ENCODE measurements at places on chromosomes 2 and 18.

DNA sequence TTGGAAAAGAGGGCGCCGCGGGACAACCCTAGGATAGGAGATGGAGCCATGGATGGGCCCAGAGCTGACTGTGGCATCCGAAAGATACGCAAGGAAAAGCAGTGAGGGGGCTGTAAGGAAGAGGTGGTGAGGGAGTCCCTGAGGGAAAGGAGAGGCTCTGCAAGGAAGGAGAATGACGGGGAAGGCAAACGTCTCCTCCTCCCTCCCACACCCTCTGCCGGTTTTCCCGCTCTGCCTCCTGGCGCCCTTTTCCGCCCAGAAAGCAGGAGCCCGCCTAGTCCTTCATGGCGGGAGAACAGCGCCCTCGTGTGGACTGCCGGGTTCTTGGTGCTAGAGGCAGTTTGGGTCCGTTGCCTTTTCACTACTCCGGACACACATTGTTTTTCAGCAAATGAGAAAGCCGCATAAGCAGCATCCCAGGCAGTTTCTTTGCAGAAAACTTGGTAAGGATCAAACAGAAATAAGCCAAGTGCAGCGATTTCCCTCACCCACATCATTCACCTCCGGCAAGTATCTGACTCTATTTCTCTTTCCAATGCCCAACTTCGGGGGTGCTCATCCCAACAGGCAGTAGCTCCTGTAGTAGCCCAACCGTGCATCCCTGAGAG is 200.4 kb downstream of the INO80D start:
- DNase-seq: no peak

DNA sequence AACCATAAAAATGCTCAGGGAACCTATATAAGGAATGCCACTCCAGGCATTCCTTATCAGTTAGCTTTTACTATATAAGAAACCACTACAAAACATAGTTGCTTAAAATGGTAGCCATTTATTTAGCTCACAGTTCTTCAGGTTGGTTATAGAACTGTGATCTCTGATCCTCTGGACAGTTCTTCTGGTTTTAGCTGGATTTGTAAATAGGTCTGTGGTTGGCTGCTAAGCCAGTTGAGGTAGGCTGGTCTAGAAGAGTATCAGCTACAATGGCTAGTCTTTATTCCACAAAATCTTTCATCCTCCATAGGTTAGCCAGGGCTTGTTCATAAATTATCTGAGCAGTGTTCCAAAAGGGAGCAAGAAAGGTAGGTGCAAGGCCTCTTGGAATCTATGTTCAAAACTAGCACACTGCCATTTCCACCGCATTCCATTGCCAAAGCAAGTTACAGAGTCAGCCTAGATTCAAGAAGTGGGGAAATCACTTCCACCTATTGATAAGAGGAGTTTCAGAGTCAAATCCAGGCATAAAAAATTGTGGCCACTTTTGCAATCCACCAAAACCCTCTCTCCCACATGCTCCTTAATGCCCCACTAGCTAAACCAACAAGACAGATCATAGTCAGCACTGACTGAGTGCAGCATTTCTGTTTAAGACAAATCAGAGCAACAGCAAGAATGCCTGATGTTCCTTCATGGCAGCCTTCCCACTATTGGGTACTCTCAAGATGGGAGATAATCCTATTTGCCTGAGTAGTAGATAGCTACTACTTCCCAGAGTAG is 146.4 kb downstream of the IRS1 start:
- no peak for DNase-seq

- DNase-seq: no peak
These were observed 410.4 kb downstream of the RAD51AP2 start for GRCh38 chr2:17107871-17108270.

DNA sequence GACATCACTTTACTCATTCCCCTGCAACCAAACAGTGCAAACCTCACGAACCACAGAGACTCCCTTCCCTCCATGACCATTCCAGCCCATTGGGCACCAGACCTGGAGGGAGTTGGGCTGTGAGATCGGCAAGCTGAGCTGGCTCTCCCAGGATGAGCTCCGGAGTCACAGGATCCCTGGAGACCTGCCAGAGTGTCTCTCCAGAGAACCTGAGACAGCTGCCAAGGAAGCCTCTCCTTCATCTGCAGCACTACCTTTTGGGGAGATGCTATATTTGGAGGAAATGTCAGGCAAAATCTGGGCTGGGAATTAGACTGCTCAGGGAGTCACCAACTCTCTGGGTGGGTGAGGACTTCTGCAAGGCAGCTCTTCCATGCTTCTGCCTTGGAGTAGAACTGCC is 417.4 kb downstream of the TNS1 start:
- DNase-seq: no peak

GRCh38 chr2:121388371-121388770 is 103.4 kb upstream of the TFCP2L1 start:
- no peak for DNase-seq

GRCh38 chr2:128450211-128451024 is 131.8 kb upstream of the HS6ST1 start:
- no peak for DNase-seq

- DNase-seq: no peak
These were observed 102.2 kb upstream of the KCTD1 start for GRCh38 chr18:26650310-26651268.

DNA sequence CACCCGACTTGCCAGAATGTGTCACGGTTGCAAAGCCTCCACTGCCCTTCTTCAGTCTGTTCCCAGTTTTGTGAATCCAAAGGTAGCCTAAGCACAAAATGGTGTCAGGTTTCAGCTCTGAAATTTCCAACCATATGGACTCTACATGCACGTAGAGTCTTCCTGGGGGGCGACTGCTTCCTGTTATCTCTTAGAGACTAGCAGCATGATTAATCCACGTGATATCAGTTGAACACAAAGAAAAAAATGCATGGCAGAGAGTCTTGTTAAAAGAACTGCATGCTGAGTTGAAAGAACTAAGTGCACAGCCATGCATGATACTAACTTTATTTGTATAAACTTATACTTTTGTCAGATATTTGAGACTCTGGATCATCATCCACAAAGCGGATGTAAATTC is 404.4 kb downstream of the SOCS6 start:
- DNase-seq: no peak

DNA sequence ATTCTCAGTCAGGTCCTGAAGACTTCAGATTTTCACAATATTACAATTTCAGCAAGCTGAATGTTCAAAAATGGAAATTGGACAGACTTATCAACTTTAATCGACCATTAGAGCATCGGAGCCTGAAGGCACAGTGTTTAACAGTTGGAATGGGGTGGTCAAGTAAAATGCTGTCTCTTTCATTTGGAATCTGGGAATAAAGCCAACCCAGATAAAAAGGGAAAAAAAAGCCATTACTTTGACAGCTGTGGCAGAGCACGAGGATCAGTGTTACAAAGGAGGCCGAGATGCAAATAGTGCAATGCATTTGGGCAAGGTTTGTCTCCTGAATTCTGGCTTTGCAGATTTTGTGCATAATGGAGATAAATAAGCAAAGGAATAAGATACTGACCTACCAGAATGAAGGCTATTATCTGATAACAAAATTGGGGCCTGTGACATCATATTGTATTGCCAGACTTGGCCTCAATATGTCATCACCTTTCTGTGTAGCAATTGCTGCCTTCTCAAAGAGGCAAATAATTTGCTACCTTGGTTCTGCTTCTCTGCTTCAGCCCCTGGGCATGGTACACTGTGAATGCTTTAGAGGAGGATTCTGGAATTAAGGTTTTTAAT is 277.5 kb upstream of the KLHL29 start:
- no peak for DNase-seq

DNA sequence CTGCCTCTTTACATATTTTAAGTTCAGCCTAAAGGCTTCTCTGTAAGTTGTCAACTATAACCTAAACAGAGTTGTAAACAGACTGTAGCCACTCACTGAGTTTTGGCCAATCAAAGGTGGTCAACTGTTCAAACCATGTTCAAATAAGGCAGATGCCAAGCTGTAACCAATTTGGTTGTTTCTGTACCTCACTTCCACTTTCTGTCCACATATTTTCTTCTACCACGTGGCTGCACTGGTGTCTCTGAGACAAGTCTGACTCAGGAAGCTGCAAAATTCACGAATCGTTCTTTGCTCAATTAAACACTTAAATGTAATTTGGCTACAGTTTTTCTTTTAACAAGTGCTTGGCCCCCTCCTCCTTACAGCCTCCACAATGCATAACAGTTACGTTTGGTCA is 555.2 kb downstream of the CNTNAP5 start:
- no peak for DNase-seq

DNA sequence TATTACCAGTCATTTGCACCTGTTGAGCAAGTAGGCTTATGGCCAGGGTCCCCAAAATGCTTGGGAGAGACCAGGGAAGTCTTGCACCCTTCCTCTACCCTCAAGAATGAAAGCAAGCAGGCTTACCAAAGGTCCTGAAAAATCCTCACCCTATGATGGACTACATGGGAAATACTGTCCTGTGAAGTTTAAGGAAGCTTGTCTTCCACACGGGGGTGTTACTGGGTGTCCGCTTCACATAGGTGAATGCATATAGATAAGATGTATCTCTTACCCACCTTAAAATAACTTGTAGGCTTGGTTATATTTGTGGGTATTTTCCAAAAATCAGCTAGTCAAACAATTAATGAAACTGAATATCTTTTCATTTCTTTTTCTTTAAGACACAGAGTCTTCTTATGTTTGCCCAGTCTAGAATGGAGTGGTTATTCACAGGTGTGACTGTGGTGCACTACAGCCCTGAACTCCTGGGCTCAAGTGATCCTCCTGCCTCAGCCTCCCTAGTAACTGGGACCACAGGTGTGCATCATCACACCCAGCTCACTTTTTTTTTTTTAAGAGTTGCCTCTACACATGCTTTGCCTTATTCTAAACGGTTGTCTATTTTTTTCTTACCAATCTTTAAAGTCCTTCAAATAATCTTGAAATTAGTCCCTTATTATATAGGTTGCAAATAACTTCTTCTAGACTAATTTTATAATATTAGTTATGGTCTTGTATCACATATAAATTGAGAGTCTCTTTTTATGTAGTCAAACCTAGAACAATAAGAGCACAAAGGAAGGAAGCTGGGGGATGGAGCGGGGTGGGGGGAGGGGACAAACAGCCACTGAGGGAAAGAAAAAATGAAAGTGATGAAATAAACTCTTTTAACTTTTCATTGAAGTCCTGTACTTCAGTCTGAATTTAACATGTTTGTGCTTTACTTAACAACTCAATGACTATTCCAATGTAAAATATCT is 49.0 kb downstream of the CERKL start:
- DNase-seq: no peak

- DNase-seq: no peak
These were observed at the start of gene TEX51 for GRCh38 chr2:126898636-126899035. TSS of gene TEX51 (plus strand) at chr2:126898890. CDS start at chr2:126898919, 29 bp downstream.

- no peak for DNase-seq
These were observed 16.4 kb downstream of the MAL start for GRCh38 chr2:95041824-95042442.

DNA sequence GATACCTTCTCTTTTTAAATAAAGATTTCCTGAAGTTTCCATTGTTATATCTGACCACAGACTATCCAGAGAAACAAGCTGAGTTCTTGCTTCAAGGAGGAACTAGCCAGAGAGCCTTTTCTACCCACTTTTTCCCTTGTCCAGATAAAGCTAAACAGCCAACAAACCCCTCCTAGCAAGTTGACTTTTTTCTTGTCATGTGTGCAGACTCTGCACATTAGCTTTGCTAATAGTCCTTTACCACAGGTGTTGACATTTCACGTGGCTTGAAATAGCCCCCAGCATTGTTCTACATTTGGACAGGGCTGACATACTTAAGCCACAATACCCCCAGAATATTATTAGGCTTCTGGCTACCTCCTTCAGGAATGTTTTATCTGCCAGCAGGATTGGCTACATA is 40.7 kb downstream of the PCBP1 start:
- DNase-seq: no peak

GRCh38 chr18:77039196-77040130 is 93.1 kb downstream of the MBP start:
- no peak for DNase-seq

DNA sequence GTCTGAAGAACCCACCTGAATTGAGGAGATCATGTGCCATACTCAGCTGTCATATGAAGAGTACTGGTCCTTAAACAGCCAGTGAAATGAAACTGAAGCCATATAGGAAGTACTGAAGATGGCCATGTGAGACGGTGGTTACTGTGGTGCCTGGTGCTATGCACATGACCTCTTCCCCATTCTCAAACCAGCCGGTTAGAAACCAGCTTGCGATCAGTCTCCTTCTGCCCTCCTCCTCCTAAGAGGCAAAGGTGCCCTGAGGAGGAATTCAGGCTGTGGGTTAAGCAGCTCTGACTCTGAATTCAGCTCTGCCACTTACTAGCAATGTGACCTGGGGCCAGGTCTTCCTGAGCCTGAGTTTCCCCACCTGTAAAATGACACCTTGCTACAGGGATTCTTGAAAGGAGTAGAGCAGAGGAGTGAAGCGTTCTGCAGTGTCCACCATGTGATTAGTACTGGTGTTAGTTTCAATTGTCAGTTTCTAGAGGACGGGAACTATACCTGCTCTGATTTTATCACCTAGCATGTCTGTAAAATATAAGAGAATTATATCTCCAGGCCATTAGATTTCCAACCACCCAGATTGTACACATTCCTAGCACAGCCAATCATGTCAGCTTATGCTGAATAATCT is 5.1 kb downstream of the FECH start:
- DNase-seq: no peak

DNA sequence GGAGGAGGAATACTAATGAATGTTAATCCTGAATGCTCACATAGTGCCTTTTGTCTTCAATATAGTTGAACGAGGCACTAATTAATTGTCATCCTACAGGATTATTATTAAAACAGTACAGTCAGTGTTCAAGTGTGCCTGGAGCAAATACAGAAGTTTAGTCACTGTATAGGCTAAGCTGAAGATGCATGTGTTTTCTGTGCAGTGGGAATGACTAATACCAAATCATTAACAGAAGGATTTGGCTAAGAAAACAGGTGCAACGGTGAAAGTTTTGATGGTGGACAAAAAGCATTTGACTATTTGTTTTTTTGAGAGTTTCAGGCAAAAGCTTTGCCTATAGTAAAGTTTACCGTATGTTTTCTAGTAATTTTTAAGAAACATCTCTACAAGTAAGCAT is 62.8 kb downstream of the DCC start:
- no peak for DNase-seq

DNA sequence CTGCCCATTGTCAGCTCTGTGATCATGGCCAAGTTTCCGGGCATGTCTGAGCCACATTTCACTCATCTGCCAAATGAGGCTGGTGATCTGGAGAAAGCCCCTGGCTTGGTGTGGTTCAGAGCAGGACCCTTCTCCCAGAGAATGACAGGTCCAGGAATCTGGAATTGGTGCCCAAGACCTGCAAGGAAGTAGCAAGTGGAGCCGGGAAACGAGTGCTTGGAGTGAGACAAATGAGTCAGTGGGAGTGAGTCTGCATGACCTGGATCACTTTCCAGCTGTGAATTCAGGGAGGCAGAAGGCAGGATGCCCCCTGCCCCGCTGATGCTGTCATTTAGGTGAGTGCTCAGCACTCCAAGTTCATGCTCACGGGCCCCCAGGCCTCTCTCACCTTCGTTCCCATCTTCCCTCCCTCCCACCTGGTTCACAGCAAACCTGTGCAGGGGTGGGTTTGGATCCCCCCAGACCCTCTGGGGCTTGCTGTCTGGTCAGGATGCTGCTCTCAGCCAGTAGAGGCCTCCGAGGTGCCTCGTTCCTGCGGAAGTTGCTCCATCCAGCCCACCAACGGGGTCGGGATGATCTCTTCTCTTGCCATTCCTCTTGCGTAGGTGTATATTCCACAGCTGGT is 104.4 kb downstream of the INHBB start:
- no peak for DNase-seq

GRCh38 chr18:1103537-1103936 is 198.9 kb downstream of the ADCYAP1 start:
- DNase-seq: no peak
